ENCODE measurements at places on chromosomes 12 and 14. TPM values are rescaled to one million over a fixed set of nuclear protein-coding genes. Genes with fewer than 3 reads are reported as not detected.
A peak's percentile ranks its signal among the peaks of the same experiment; 100 is the strongest.

CLEC1B gene
- 0.26 TPM for total RNA-seq

PMEL gene
- 2.9 TPM for total RNA-seq

TEX52 gene
- not detected for total RNA-seq

ADSS1 gene
- total RNA-seq = 2.6 TPM

GPRC5D gene
- total RNA-seq = not detected

FSCB gene
- not detected for total RNA-seq

RNASE7 gene
- total RNA-seq = not detected

CFL2 gene
- total RNA-seq = 48.3 TPM

SAMD15 gene
- total RNA-seq = 0.12 TPM

SPTB gene
- total RNA-seq = 1.4 TPM

KRT2 gene
- not detected for total RNA-seq

DACT1 gene
- 29.2 TPM for total RNA-seq

DNA sequence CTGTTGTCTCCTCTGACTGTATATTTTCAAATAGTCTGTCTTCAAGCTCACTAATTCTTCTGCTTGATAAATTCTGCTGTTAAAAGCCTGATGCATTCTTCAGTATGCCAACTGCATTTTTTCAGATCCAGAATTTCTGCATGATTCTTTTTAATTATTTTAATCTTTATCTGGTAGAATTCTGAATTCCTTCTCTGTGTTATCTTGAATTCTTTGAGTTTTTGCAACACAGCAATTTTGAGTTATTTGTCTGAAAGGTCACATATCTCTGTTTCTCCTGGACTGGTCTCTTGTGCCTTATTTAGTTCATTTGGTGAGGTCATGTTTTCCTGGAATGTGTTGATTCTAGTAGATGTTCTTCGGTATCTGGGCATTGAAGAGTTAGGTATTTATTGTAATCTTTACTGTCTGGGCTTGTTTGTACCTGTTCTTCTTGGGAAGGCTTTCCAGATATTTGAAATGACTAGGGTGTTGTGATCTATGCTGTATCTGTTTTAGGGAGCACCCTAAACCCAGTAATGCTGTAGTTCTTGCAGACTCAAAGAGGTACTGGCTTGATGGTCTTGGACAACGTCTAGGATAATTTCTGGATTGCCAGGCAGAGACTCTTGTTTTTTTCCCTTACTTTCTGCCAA lies 193.8 kb upstream of the NPAS3 start:
- DNase-seq = no peak
- H3K4me1 ChIP-seq = no peaks in the 10 kb centered on the region
- no peak overlapping the region for H3K4me3 ChIP-seq
- no peaks in the 10 kb centered on the region for H3K27me3 ChIP-seq
- no peaks in the 10 kb centered on the region for H3K36me3 ChIP-seq

GRCh38 chr12:4272424-4273272 lies 914 bp upstream of the CCND2 start:
- peak overlapping the region; percentile 43 for H3K4me3 ChIP-seq
- DNase-seq = peak; percentile 58
- H3K27me3 ChIP-seq = no peaks in the 10 kb centered on the region
- peaks cover 16% of the 10 kb centered on the region for H3K4me1 ChIP-seq
- peak overlapping the region; percentile 46 for H3K27ac ChIP-seq

GRCh38 chr12:115984616-115985015 lies 292.9 kb downstream of the MED13L start:
- no peaks in the 10 kb centered on the region for H3K36me3 ChIP-seq
- H3K27me3 ChIP-seq = no peaks in the 10 kb centered on the region
- H3K27ac ChIP-seq = no peak overlapping the region
- no peak overlapping the region for H3K4me3 ChIP-seq
- peaks cover 2% of the 10 kb centered on the region for H3K4me1 ChIP-seq

DNA sequence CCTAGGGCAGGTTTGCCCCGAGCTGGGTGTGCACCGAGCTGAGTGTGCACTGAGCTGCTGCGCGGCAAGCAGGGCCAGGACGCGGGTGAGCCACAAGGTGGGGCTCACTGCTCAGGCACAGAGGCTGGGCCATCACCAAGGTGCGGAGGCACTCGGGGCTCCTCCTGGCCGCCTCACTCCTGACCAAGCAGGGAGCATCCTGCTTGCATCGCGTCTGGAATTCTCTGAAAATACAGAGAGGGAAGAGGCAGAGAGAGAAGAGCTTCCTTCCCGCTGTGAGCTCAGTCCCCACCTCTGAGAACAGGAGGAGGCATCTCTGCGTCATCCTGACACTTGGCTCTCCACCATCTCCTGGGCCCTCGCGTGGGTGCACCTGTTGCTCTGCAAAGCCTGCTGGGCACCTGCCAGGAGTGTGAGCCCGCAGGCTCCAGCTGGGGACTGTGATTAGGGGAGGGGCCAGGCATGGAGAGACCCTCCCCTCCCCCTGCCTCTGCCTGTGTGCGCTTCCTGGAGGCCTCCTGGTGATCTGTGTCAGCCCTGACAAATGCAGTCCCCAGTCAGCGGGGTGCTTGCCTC lies 116.3 kb downstream of the GLT1D1 start:
- DNase-seq = no peak
- H3K36me3 ChIP-seq = no peaks in the 10 kb centered on the region
- no peaks in the 10 kb centered on the region for H3K4me1 ChIP-seq
- no peaks in the 10 kb centered on the region for H3K27me3 ChIP-seq
- no peak overlapping the region for H3K4me3 ChIP-seq

DNA sequence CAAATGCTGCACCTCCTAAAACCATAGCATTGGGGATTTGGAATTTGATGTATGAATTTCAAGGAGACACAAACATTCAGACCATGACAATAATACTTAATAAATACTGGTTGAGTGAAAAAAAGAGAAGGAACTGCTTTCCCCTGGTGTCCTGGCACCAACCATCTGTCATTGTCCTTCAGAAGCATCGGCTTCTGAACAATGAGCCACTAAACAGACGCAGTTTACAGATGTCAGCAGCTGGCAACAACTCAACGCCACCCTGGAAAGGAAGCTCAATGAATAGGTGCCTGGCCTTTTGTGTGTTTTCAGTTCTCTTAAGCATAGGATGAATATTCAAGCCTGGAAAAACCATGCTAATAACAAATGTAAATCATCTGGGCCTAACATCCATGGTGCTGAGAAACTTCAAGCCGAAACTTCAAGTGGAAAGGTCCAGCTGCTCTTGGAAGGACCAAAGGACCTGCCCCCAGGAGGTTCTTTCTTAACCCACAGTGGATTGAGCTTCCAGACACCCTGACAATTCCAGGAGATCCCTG lies 101.3 kb downstream of the WIF1 start:
- no peaks in the 10 kb centered on the region for H3K27me3 ChIP-seq
- DNase-seq = no peak
- H3K27ac ChIP-seq = no peak overlapping the region
- H3K4me3 ChIP-seq = no peak overlapping the region
- no peaks in the 10 kb centered on the region for H3K36me3 ChIP-seq
- no peaks in the 10 kb centered on the region for H3K4me1 ChIP-seq

- H3K36me3 ChIP-seq = no peaks in the 10 kb centered on the region
- peaks cover 11% of the 10 kb centered on the region for H3K4me1 ChIP-seq
- no peak overlapping the region for H3K4me3 ChIP-seq
- peaks cover 7% of the 10 kb centered on the region for H3K27me3 ChIP-seq
- DNase-seq = no peak
These were observed 3.0 kb downstream of the WNT1 start for GRCh38 chr12:48980953-48981756.

- H3K4me3 ChIP-seq = no peak overlapping the region
- no peak for DNase-seq
- no peaks in the 10 kb centered on the region for H3K36me3 ChIP-seq
- no peaks in the 10 kb centered on the region for H3K27me3 ChIP-seq
- no peaks in the 10 kb centered on the region for H3K4me1 ChIP-seq
These were observed 21.4 kb upstream of the CKAP4 start for GRCh38 chr12:106269150-106269771.

DNA sequence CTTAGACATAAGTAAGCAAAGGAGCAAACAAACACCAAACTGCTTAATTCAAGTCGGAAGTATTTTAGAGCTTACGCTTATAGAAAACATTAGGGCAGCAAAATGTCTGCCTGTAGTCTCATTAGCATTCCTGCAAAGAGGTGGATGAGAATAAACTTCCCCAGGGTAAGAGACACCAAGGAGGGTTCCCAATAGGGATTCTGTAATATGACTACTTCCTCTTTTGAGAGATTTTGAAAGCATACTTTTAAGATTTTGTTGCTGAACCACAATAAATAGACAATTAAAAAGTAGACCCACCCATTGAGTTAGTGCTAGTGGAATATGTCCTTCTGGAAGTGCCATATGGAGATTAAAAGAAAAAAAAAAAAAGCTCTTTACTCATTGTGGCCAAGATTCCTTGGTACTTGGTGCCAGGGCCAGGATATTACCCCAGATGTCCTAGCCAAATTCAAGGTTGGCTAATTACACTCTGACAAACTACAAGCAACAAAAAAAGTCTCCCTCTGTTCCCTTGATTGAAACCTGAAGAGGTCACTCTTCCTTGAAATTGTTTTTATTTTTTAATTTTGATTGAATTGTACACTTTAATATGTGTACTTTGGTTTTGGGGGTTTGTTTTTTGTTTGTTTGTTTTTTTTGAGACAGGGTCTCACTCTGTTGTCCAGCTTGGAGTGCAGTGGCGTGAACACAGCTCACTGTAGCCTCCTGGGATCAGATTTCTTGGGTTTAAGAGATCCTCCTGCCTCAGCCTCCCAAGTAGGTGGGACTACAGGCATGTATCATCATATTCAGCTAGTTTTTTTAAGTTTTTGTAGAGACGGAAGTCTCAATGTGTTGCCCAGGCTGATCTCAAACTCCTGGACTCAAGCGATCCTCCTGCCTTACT lies 8.7 kb downstream of the CLIP1 start:
- H3K4me3 ChIP-seq = no peak overlapping the region
- H3K27me3 ChIP-seq = no peaks in the 10 kb centered on the region
- no peak for DNase-seq
- no peaks in the 10 kb centered on the region for H3K4me1 ChIP-seq

- peaks cover 5% of the 10 kb centered on the region for H3K4me1 ChIP-seq
- H3K27me3 ChIP-seq = no peaks in the 10 kb centered on the region
- no peaks in the 10 kb centered on the region for H3K36me3 ChIP-seq
- no peak for DNase-seq
These were observed 25.6 kb upstream of the C12orf71 start for GRCh38 chr12:27107986-27108385.

DNA sequence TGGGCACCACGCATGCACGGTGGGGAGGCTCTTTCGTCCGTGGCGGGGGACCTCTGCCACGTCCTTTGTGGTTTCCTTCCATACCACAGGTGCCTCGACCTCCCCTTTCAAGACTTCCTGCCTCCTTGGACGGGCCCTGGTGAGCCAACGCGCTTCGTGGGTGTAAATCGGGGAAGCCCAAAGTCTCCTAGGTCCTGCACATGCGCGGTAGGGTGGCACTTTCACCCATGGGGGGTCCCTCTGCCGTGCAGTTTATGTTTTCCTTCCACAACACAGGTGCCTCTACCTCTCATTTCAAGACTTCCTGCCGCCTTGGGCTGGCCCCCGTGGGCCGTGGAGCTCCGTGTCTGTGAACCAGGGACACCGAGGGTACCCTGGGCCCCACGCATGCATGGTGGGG lies 349.7 kb downstream of the ALG10 start:
- H3K4me3 ChIP-seq = no peak overlapping the region
- no peaks in the 10 kb centered on the region for H3K36me3 ChIP-seq
- no peaks in the 10 kb centered on the region for H3K27me3 ChIP-seq

DNA sequence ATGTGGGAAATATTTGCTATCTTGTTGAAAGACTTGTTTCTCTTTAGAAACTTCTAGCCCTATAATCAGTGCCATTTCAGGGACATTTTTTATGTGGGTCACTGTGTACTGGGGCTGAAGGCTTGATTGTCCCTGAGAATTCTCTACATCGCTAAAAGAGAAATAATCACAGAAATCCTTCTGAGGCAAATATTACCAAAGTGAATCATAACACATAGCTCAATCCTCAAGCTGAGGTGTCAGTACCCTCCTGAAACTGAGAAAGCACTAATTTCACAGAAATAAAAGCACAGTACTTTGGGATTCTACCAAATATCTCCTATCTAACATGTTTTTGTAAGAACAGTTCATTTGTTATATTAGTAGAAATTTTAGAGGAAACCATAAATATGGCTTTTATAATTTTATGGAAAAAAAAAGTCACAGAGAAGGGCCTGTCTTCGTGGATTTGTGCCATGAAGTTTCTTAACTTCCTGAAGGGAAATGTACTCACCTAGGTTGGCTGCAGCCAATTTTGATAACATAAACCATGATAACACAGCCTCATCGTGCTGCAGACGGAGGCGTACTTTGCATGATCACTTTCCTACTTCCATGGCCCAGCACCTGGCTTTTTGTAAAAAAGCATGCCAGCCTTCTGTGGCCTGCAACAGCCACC lies 163.7 kb upstream of the HIF1A start:
- no peak for DNase-seq
- H3K36me3 ChIP-seq = no peaks in the 10 kb centered on the region
- H3K27ac ChIP-seq = no peak overlapping the region
- peaks cover 8% of the 10 kb centered on the region for H3K4me1 ChIP-seq
- H3K27me3 ChIP-seq = no peaks in the 10 kb centered on the region

- H3K36me3 ChIP-seq = no peaks in the 10 kb centered on the region
- H3K27me3 ChIP-seq = no peaks in the 10 kb centered on the region
- H3K27ac ChIP-seq = peak overlapping the region; percentile 63
- H3K4me1 ChIP-seq = peaks cover 16% of the 10 kb centered on the region
- DNase-seq = no peak
- no peak overlapping the region for H3K4me3 ChIP-seq
These were observed 8.5 kb upstream of the LTBP2 start for GRCh38 chr14:74620497-74620921.

DNA sequence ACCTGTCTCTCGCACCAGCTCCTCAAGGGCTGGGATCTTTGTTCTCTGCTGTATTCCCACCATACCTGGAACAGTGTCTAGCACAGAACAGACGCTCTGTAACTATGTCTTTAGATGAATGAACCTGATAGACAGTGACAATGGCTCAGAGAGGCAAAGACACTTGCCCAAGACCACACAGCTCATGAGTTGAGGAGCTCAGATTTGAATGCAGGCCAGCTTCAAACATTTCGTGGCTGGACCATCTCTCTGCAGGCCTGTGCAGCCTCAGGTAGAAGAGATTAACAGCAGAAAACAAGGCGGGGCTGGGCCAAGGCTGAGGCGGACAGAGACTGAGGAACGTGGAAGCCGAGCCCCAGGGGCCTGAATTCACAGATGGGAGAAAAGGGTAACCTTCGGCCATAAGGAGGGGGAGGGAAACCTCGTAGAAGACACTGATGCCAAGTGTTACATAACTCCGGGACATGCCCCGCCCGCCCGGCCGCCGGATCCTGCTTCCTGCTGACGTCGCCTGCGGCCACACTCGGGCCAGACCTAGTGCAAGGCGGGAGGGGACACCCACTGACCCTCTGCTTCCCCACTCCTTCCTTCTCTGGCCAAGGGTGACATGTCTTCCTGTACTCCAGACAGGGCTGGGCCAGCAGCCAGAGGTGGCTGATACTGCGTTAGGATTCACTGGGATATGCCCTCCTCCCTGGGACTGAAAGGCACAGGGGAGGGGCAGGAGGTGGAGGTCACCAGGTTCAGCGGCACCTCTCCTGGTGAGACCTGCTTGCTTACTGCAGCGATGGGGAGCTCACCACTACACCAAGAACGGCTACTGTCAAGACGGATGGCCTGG lies 86.8 kb downstream of the RFLNA start:
- H3K4me1 ChIP-seq = peaks cover 18% of the 10 kb centered on the region
- H3K36me3 ChIP-seq = no peaks in the 10 kb centered on the region
- DNase-seq = peak; percentile 96
- peak overlapping the region; percentile 70 for H3K27ac ChIP-seq
- no peak overlapping the region for H3K4me3 ChIP-seq
- H3K27me3 ChIP-seq = no peaks in the 10 kb centered on the region

Data from ovary (tissue), 10 donors.